ENCODE measurements at places on chromosomes 4 and X. TPM values are rescaled to one million over a fixed set of nuclear protein-coding genes. Genes with fewer than 3 reads are reported as not detected.

Gene DRD5
- not detected for total RNA-seq

Gene UGT2A1
- 0.05 TPM for total RNA-seq

DNA sequence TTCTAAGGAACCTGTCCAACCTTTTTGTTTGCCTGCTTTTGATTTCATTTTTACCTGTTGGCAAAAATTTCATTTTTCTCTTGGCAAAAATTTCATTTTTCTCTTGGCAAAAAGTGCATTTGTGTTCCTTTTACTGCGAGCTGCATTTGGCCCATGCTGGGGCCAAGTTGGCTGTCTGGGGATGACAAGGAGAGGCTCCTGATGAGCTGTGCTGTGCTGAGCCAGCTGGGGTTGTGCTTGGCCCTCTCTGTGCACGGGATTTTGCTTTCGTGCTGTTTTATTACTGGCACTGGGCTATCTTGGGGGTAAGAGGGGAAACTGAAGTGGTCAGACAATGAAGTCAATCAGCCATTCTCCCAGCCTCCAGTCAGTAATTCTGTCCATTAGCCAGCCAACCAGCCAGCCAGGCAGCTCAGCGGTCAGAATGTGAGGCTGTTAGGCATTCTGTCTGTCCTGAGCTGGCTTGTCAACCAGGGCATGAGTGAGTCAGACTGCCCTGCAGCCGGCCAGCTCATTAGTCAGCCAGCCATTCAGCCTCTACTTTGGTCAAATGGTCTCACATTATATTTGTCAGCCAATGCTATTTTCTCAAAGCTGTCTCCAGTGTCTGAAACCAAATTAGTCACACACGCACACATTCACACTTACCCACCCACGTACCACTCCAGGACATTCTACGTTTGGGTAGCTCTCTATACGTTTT, 56.9 kb upstream of the PRPS1 start:
- DNase-seq: peak; percentile 33

DNA sequence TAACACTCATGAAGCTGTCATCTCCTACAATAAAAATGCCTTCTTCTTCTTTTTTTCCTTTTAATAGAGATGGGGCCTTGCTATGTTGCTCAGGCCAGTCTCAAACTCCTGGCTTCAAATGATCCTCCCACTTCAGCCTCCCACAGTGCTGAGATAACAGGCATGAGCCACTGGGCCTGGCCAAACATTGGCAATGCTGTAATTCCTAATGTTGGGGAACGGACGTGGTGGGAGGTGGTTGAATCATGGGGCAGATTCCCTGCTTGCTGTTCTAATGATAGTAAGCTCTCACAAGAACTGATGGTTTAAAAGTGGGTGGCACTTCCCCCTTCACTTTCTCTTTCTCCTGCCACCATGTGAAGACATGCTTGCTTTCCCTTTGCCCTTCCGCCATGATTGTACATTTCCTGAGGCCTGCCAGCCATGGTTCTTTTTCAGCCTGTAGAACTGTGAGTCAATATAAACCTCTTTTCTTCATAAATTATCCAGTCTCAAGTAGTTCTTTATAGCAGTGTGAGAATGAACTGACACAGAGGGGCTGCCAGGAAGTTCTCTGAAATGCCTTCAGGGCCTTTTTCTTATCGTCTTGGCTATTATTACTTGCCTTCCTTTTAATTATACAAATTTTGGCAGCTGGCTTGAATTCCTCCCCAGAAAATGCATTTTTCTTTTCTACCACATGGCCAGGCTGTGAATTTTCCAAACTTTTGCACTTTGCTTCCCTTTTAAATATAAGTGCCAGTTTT, 93.0 kb downstream of the CENPC start:
- DNase-seq: no peak
